Foreskin fibroblast (primary cell): ENCODE measurements at places on chromosomes 5 and 9.

- no peak for DNase-seq
Observed at GRCh38 chr5:96144289-96144688, 182.6 kb upstream of the ELL2 start.

GRCh38 chr5:156686380-156686779 is 163.7 kb upstream of the PPP1R2B start:
- no peak for DNase-seq

DNA sequence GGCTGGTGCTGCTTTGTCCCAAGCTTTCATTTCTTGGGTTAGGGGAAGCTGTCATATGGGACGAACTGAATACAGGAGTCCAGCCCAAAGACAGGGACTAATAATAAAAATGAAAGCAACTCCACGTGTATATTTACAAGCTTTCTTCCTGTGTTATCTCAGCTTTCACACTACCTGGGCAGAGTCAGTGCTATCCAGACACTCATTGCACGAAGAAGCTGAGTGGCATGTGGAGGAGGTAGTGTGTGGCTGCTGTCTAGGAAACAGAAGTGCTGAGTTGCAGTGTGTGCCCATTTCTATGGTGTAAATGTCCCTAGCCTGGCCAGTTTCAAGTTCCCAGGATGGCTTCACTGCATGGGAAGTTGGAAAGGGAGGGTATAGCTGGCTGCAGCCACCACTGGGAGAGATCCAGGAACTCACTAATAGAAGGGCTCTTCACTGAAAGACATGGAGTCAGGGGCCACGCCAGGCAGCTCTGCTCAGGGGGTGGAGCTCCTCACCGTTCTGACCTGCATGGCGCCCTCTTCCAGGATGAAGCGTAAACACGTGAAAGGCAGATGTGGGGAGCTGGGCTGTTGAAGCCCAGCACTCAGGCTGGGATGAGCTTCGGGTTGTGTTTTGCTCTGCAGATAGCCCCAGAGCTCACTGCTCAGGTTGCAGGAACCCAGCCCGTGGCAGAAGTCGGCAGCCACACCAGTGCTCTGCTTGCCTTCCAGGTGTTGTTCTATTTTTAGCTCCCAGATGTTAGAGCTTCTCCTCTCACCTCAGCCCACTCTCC is 116.9 kb downstream of the IRX2 start:
- no peak for DNase-seq

GRCh38 chr5:37740331-37741066 is 99.3 kb downstream of the GDNF start:
- peak; percentile 64 for DNase-seq

DNA sequence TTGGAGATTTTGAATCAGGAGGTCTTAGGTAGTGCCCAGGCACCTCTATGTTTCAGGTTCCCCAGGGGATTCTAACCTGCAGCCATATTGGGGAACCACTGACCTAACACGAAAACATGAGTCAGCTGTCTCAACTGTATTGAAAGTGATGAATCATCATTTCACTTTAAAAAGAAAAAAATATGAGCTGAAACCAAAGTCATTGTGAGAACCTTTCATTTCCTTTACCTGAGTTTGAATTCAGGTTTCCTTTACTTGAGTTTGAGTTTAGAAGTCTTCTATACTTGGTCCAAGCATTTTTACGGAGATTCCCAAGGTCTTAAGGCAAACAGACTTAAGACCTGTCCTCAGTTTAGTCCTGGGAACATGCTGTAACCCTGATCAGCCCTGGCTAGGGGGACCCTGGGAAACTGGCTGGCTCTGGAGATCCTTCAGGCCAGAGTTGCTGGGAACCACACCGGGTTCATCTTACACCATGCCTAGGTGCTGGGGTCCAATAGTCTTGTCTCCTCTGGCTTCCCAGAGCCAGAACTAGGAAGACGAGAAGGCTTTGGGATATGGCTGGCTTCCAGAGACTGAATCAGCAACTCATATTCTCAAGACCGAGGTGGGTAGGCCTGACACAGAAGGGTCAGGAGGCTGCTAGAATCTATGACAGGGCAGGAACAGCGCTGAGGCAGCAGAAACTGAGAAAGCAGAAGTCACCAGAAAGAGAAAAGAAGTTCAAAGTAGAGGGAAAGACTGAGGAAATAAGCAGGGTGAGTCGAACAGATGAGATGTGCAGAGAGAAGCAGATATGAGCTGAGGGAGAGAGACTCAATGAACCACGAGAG is 16.4 kb upstream of the PDCD1LG2 start:
- peak; percentile 87 for DNase-seq

GRCh38 chr5:58239045-58239444 is 220.8 kb downstream of the PLK2 start:
- DNase-seq, result no peak

- DNase-seq, result no peak
Observed at GRCh38 chr5:90476391-90476790, 1.7 kb downstream of the POLR3G start.

GRCh38 chr9:137379761-137380161 is 43.2 kb downstream of the EXD3 start:
- no peak for DNase-seq

DNA sequence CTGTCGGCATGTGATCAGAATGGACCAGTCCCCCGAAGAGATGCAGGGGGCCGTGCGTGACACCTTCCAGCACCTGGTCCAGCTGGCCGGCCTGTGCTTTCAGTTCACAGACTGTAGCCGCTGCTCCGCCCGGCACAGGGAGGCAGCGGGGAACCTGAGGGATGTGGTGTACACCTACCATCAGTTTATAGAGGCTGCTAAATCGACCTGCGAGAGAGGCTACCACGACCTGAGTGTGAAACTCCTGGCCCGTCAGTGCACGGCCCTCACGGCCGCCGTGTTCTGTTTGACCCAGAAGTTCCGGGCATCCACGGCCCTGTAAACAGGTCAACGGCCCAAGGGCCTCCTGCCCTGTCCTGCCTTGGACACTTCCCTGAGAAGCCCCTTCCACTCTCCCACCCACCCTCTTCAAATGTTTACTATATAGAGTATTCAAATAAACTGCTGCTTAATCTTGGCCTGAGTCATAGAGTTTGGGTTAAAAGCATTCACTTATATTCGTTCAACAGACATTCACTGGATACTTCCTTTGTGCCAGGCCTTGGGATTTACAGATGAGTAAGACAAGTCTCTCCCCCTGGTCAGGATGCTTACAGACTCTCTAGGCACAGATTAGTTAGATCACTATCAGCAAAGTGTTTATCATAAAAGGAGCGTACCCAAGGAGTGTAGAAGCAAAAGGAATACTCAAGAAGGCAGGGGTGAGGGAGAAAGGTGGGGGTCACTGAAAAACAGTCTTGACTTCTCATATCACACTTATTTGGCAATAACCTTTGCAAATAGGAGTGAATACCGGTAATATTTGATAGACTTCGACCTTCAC is 6.9 kb upstream of the TRMT10B start:
- peak; percentile 12 for DNase-seq
